ENCODE measurements at places on chromosomes 6 and 20. TPM values are rescaled to one million over a fixed set of nuclear protein-coding genes. Genes with fewer than 3 reads are reported as not detected.
A peak's percentile ranks its signal among the peaks of the same experiment; 100 is the strongest.

Gene OR2H1
- total RNA-seq = not detected

- no peaks in the 10 kb centered on the region for H3K36me3 ChIP-seq
- peak; percentile 75 for DNase-seq
- H3K27me3 ChIP-seq = peaks cover 18% of the 10 kb centered on the region
- H3K4me1 ChIP-seq = peaks cover 8% of the 10 kb centered on the region
- peak within 1 kb of the TSS; percentile 39 for H3K27ac ChIP-seq
- H3K4me3 ChIP-seq = peak within 1 kb of the TSS; percentile 56
Observed at GRCh38 chr6:28443112-28443773, at the start of gene ZSCAN23. TSS of gene ZSCAN23 (minus strand) at chr6:28443491. CDS start at chr6:28436266, 7,225 bp downstream.

Gene LY6G6D
- total RNA-seq = not detected

DNA sequence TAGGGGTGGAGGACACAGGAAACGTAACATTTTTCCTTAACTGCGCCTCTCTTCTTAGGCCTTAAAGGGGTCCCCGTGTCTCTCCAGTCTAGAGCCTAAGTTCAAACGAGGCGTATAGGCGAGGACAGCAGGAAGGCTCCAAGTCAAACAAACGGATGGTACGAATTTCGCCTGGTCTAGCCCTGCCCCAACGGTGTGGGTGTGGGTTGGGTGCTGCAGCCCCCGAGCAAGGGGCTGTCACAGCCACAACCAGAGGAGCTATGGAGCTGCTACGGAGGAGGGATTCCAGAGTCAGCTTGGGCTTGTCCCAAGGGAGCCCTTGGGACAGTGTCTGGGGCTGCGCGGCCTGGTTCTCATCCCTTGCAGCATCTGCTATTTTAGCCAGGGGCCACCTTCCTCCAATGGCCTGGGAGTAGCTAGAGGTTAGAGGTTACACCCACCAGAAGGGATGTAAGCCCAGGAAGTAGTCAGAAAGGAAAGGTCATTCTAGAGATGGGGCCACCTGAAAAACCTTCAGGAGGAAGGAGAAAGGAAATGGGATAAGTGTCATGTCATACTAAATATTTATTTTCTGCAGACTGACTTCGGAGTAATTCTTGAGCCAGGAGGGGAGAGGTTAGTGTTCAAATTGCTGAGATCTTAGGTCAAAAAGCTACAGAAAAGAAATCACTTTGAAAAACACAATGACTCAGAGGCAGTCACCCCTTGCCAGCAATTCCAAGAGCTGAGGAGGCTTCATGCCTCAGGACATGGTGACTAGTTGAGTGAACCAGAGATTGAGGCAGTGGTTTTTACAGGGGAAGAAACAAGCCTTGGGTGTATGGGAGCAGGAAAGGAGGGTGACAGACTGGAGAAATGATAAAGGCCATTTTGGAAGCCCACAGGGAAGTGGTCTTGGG lies 21.7 kb downstream of the VPS52 start:
- DNase-seq = no peak
- H3K36me3 ChIP-seq = no peaks in the 10 kb centered on the region
- H3K27ac ChIP-seq = peak overlapping the region; percentile 95
- peak overlapping the region; percentile 61 for H3K4me3 ChIP-seq
- no peaks in the 10 kb centered on the region for H3K27me3 ChIP-seq
- peaks cover 22% of the 10 kb centered on the region for H3K4me1 ChIP-seq

GRCh38 chr6:112911959-112912358 lies 564.8 kb downstream of the RFPL4B start:
- no peak for DNase-seq
- no peak overlapping the region for H3K4me3 ChIP-seq
- H3K27me3 ChIP-seq = no peaks in the 10 kb centered on the region

- peak overlapping the region; percentile 52 for H3K4me3 ChIP-seq
- no peak overlapping the region for H3K27ac ChIP-seq
- DNase-seq = peak; percentile 95
- H3K27me3 ChIP-seq = no peaks in the 10 kb centered on the region
Observed at GRCh38 chr20:266596-267562, 9.4 kb downstream of the DEFB132 start.

Gene ZNF311
- 2.3 TPM for total RNA-seq

- no peak for DNase-seq
- H3K36me3 ChIP-seq = no peaks in the 10 kb centered on the region
- H3K4me1 ChIP-seq = no peaks in the 10 kb centered on the region
- H3K4me3 ChIP-seq = no peak overlapping the region
- no peaks in the 10 kb centered on the region for H3K27me3 ChIP-seq
Observed at GRCh38 chr6:82073484-82073883, 174.1 kb downstream of the IBTK start.

Measured in stomach (tissue), 19 donors.